HFFc6 (cell line): ENCODE measurements at places on chromosomes 5 and 9.

GRCh38 chr9:36762958-36763357 lies 190.3 kb downstream of the MELK start:
- DNase-seq = no peak

DNA sequence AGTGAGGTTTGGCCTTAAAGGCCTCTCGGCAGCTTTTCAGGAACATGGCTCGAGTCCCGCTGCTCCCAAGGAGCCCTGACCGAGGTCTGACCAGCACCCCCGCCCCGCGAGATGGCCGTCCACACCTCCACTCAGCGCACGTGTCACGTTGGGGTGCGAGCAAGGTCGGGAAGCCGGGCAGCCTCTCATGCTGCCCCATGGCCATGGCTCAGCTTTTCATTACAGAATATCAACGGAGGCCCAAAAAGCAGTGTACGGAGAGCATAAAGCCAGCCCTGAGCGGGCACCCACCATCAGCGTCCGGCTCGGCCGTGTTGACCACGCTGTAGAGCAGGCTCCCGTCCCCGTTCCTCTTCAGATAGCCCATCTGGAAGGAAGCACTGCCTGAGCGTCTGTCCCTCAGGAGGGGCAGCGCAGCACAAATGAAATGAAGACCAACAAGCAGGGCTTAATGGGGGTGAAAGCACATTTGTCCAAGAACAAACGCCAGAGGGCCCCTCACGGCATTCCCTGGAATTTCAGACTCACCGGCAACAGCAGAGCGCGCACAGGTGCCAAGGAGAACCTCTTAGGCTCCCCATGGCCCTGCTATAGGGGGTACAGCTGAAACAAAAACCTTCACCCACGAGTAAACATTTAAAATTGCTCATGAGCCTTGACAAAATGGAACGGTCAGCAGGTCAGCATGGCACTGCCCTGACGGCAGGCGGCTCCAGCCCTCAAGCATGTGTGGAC lies 11.6 kb downstream of the BRD9 start:
- no peak for DNase-seq

DNA sequence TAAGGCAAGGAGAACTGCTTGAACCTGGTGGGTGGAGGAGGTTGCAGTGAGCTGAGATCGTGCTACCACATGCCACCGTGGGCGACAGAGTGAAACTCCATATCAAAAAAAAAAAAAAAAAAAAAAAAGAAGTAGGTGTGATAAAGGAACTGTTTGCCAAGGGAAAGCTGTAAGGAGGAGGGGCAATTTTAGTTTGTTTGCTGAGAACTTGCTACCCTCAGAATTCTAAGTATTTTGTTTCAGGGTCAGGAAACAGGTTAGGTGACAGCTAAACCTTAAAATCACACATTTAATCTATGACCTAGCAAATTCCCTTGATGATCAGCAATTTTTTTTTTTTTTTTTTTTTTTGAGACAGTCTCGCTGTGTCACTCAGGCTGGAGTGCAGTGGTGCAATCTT lies 7.2 kb upstream of the ARRDC3 start:
- no peak for DNase-seq

DNA sequence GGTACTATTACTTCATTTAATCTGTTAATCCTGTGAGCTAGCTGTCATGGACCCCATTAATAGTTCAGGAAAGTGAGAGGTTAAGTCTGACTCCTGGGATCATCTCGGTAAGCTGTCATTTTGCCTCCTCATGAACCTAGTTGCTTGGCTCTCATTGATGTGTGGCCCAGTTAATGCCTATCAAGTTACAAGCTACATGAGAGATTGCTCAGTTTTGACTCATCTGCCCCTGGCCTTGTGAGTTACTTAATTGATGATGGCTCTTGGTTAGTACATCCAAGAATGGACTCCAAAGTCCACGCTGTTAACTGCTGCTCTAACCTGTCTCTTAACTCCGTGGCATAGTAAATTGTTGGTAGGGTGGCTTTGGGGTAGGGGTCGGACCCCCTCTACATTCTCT lies 23.9 kb downstream of the LARP1 start:
- peak; percentile 89 for DNase-seq

DNA sequence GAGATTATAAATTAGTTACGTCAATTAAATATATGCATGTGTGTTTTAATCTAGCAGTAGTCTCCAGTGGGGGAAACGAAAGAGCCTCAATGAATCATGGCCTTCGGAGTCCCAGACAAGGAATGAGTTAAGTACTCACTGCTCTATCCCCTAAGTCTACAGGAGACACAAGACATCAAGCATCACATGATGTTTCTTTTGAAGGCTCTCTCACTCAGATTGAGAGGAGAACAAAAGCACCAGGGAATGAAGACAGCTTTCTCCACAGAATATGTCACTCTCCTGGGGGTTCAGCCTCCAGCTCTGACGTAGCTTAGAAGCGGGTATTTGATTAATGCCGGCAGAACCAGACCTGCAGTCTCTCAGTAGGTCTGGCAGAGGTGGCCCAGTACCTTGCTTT lies 381.4 kb downstream of the ACTL7B start:
- no peak for DNase-seq

DNA sequence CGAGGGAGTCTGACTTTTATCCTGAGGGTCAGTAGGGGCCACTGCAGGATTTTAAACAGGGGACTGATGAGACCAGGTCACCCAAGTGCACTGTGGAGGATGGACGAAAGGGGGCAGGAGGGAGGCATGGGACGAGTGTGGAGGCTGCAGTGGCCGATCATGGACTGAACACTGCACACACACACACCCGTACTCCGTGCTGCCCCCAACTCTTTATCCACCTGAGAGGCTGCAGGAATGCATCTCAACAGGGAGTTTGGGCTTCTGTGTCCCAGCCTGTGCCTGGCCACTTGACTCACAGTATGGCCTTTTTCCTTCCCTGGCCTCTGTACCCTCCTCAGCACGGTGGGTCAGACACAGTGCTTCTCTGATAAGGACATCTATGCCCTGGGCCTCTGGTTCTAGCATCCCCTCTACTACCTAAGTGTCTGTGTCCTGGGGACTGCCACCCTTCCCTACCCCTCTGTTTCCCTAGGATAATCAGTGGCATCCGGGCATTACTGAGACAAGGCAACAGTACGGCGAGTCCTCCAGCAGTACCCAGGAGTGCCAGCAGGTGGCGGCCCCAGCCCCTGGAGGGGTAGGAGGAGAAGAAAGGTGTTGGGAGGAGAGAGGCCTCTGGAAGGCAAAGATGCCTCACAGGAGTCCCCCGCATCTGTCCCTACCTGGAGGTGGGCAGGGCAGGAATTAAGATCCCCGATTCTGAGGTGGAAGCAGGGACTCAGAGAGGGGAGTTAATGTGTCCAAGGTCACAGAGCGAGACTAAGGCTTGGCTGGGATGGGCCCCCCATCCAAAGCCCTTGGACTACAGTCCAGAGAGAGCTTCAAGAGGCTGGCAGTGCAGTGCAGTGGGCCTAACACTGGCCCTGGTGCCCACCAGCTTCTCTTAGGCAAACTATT lies 5.1 kb upstream of the CDX1 start:
- peak; percentile 61 for DNase-seq

GRCh38 chr9:19416143-19416542 lies 7.3 kb downstream of the ACER2 start:
- DNase-seq = peak; percentile 46
